ENCODE measurements at places on chromosomes 12 and 14.

- no peak for DNase-seq
Observed at GRCh38 chr14:105030836-105031396, 10.0 kb upstream of the CDCA4 start.

DNA sequence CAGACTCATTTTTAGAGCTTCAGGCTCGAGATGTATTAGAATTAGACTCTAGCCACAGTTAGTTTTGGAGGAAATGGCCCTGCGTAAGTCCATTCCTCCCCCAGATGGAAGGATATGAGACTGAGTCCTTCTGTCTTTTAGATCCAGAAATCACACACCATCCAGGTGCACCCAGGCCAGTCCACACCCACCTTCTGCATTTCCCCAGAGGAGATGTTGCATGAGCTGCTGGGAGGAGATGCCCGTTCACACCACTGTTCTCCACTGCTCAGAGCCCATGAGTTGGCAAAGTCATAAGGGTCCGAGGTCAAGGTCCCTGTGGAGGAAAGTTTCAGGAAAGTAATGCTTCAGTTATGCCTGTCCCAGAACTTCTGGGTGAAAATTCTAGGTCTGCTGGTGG is 29.2 kb downstream of the VWF start:
- DNase-seq, result no peak

DNA sequence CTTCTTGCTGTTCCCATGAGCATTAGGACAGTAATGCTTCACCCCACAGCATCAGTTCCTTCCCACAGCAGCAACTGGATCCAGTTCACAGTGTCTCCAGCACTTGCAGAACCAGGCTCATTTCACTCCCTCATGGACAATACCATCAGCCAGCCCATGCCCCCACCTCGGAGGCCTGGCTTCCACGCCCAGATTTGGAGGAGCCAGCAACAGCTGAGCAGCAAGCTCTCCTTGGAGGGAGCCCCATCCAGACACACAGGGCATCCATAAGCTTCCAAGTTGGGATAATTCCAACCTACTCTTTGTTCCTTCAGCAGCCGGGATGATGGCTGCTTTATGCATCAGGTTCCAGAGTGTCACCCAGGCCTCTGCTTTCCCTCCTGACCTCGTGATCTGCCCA is 250.0 kb downstream of the GLT1D1 start:
- DNase-seq, result no peak

- no peak for DNase-seq
Observed at GRCh38 chr14:70893858-70894291, 13.4 kb upstream of the PCNX1 start.

- no peak for DNase-seq
Observed at GRCh38 chr12:46459111-46459510, 86.5 kb upstream of the SLC38A2 start.

- DNase-seq, result no peak
Observed at GRCh38 chr12:28184375-28184774, 5.9 kb upstream of the CCDC91 start.

GRCh38 chr12:70031046-70031445 is 206.0 kb downstream of the MYRFL start:
- no peak for DNase-seq

GRCh38 chr12:87967871-87968270 is 61.3 kb downstream of the C12orf50 start:
- DNase-seq, result no peak

DNA sequence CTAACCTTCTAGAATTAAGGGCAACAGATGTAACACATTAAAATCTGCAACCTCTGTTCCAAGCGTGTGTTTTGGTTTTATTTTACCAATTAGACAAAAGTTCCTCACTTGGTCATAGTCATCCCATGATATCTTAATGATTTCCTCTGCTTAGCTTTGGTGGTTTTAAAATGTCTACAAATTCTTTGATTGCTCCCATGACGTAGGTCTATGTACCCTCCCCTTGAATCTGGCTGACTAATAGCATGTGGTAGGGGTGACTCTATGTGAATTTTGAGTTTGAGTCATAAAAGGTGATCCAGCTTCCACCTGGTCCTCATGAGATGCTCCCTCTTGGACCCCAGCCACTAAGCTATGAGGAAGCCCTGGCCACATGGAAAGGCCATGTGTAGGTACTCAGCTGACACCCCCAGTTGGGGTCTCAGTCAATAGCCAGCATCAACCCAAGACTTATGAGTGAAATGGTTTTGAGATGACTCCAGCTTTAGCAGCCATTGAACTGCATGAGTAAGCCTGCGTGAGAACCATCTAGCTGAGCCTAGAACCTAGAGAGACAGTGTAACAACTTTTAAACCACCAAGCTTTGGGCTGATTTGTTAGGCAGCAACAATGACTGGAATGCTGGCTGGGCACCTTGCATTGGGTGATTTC is 247.1 kb downstream of the MSRB3 start:
- no peak for DNase-seq
